ENCODE measurements at places on chromosomes 3 and 15.

DNA sequence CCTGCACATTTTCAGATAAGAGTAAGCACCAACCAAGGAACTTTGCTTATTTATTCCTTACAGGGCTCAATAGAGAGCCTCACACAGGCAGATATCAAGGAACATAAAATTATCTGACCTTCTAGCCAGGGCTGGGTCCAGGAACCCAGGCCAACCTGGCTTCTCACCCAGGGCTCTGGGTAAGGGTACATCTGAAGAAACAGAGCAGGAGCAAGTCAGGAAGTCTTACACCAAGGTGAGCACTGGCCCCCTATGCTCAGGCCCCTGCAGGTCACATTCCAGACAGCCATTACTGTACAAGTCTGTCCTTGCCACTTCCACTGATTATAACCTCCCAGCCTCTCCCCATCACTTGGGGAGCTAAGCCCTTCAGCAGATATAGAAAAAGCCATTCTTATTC is 19.1 kb downstream of the TF start:
- no peak for ATAC-seq

- ATAC-seq: peak; percentile 61
Measured at GRCh38 chr15:31013863-31014607, 22.6 kb upstream of the MTMR10 start.

- ATAC-seq: no peak
Measured at GRCh38 chr3:25474052-25474451, 46.0 kb downstream of the RARB start.

- ATAC-seq: no peak
Measured at GRCh38 chr15:40269604-40270003, 13.3 kb downstream of the ANKRD63 start.

GRCh38 chr3:35562141-35562540 is 77.2 kb upstream of the ARPP21 start:
- no peak for ATAC-seq

DNA sequence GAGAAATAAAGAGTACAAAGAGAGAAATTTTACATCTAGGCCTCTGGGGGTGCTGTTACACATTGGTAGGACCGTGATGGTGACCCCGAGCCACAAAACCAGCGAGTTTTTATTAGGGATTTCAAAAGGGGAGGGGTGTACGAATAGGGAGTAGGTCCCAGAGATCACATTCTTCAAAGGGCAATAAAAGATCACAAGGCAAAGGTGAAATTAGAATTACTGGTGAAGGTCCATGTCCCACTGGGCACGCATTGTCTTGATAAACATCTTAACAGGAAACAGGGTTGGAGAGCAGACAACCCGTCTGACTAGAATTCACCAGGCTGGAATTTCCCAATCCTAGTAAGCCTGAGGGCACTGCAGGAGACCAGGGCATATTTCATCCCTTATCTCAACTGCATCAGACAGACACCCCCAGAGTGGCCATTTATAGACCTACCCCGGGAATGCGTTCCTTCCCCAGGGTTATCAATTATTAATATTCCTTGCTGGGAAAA is 4.3 kb downstream of the IRAK2 start:
- no peak for ATAC-seq
